HL-60 (cell line): ENCODE measurements at places on chromosomes 5 and 9.

GRCh38 chr9:130861372-130862180 lies 26.5 kb downstream of the ABL1 start:
- no peak for DNase-seq

DNA sequence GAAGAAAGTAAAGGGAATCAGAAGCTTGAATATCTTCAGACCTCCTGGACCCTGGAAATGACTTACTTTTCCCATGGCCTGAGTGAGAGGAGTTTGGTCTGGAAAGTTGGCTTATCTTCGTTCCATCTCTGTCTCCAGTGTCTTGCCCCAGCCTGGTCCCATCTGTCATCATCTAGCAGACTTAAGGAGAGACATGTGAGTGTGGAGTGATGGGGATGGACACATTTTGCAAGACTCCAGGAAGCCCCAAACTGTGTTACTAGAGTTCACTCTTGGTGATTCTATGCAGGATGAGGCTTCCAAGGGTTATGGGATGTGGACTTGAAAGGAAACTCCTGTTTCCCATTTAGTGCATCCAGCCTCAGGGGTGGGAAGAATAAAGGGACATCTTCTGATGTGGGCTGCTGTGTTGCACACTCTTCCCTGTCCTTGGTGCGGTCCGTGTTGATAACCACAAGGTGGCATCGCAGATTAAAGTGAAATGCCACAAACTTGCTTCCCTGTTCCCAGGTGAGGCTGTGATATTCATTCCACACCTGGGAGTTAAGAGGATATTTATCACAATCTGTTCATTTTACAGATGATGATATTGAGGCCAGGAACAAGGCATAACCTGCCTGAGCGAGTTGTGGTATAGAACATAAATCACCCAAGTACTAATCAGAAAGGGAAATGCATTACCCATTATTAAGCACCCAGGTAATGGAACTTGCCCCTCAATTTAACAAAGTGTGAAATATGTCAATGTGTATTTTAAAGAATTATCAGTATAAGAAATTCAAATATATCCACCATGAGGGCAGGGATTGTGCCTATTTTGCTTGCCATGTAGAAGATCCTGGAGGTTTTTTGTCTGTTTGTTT lies 269.9 kb upstream of the PAPPA start:
- DNase-seq: no peak

DNA sequence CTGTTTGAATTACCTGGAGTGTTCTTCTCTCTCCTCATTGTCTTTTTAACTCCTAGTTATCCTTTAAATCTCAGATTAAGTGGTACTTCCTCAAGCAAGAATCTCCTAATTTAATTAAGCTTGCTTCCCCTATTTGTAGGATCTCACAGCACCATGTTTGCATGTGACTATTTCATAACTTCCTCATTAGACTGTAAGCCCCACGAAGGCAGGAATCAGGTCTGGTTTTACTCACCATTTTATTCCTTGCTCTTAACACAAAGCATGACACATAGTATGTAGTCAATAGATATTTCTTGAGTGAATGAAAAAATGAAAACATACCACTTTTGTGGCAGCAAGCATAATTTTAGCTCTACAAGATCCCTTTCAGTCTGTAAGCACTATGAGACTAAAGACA lies 1.3 kb upstream of the ERMP1 start:
- no peak for DNase-seq

GRCh38 chr5:149412783-149413476 lies 33.8 kb upstream of the IL17B start:
- DNase-seq: no peak

DNA sequence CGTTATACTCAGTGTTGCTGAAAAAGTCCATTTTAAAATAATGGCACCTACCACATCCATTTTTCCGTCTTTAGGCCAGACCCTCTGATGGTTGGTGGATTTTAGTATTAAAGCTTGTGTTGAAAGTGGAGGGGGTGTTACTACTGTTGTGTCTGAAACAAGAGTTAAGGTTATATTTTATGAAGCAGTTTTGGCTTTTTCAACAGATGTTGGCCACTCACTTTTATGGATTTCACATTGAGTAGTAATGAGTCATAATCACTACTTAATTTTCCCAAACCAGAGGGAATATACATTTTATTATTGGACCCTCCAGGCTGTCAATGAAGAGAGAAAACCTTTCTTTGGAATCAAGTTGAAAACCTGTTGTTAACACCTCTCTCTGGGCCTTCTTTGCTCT lies 88.0 kb downstream of the TRIO start:
- no peak for DNase-seq
